ENCODE measurements at places on chromosomes 1 and 21.

DNA sequence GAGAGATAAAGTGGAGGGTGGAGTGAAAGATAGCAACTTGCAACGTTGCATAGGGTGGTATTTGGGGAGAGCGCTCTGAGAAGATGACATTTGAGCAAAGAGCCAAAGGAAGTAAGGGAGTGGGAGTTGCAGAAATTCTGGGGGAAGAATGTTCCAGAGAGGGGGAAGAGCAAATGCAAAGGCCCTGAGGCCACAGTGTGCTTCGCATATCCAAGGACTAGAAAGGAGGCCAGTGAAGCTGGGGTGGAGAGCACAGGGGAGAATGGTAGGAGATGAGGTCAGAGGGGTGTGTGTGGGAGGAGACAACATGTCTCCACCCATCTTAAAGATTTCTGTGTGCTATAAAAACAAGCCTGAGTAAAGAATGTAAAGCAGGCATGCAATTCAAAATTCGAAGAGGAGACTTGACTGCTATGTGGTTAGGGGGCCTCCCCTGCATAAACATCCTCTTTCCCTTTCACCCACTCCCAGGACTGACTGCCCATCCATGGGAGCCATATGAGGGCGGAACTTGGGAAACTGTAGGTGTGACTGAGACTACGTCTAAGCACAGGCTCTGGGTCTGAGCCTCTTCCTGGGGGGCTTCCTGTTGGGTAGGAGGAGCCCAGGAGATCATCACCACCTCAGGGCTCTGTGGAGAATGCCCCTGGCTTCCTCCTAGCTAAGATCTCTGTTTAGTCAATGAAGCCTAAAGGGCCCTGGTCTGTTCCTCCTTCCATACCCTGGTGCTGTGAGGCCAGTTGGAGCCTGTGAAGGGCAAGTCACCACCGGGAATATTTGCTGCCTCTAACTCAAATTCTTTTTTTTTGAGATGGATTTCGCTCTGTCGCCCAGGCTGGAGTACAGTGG is 2.9 kb upstream of the CLIC4 start:
- no peak for DNase-seq

DNA sequence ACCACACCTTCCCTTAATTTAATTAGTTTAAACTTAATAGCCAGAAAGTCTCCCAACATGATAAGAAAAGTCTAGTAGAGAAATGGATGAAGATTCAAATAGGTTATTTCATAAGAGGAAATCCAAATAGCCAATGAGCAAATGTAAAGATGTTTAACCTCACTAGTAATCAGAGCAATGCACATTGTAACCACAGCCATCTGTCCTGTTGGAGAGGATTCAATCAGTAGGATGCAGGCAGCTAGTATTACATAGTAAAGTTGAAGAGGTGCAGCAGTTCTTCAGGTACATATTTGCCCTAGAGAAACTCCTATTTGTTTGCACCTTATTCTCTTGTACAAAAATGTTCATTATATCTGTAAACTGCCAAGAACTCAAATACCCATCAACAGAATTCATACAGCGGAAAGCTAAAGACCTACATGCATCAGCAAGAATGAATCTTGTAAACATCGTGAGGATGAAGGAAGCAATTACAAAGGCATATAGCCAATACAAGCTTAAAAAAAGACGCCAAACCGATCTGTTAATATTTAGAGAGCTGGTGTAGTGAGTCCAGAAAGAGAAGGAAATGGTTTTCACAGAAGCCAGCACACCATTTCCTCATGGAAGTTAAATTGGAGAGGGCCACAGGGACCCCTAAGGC is 27.9 kb downstream of the DIP2A start:
- no peak for DNase-seq

- DNase-seq = no peak
These were observed 5.5 kb upstream of the DDR2 start for GRCh38 chr1:162626761-162627160.

DNA sequence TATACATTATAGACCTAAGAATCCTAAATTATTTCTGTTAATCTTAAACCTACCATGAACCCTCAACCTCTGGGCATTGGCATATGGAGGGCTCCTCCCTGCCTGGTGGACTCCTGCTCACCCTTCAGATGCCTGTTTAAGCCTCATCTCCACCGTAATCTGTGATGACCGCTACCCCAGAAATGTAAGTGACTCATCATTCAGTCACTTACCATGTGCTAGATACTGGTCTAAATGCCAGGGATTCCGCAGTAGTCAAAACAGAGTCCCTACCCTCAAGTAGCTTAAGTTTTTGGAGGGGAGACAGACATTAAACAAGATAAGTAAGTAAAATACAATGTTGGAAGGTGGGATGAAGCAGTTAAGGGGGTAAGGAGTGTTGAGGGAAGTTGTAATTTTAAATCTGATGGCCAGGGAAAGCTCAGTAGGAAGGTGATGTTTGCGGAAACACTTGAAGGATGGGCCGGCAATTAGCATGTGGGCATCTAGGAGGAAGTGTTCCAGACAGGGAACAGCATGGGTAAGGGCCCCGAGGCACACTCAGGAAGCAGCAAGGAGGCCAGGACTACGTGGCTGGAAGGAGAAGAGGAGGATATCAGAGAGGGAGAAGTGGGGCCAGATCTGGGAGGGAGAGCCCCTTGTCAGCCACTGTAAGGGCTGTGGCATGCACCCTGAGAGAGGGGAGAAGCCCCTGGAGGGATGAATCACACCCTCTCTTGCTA is 141.7 kb upstream of the HOOK1 start:
- no peak for DNase-seq

DNA sequence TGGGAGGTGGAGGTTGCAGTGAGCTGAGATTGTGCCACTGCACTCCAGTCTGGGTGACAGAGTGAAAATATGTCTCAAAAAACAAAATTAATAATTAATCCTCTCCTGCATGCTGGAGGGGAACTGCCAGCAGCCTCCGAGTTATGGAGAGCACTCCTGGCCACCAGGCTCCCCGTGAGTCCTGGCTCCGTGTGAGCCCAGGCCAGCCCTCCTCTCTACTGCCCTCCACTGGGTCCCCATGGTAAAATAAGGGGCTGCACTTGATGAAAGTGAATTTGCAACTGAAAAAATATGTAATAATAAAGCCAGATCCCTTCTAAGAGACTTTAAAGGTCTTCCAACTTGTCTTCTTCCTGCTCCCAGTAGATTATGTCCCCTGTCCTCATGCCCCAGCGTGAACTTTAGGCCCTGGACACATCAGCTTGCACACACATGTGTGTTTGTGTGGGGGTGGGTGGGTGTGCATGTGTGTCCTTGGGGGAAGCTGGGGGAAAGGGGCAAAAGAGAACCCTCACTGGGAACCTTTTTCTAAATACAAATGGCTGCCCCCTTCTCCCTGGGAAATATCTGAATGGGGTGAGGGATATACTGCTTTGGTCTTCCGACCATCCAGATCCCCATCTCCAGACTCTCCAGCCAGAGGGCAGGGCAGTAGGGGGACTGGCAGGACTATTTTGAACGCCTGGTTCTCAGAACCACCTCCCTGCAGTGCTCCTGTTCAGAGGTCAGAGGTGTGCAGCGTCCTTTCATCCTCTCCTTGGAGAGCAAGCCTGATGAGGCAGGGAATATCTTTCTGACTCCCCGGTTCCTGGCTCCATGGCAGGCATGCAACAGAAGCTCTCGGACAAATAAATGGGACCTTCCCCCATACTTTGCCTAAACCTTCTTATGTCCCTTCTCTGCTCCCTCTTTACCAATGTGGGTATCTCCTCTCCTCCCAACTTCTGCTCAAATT is 26.2 kb downstream of the NEK2 start:
- no peak for DNase-seq

GRCh38 chr21:38753114-38753513 is 52.6 kb upstream of the ETS2 start:
- DNase-seq = no peak

DNA sequence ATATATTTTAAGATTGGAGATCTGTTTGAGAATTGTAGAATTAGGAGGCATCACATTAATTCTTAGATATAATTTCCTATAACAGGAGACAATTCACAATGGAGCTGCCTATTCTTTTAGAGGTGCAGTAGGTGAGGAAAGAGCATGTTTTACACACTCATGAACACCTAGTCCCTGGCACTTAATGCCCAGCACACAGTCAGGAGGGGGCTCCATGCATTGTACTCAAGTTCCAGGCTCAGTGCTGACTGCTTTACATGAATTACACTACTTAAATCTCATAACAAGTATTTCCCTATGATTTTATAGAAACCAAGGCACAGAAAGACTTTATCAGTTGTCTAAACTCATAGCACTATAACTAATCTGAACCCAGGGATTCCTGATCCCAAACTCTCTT is 360 bp upstream of the GBP3 start:
- DNase-seq = no peak

DNA sequence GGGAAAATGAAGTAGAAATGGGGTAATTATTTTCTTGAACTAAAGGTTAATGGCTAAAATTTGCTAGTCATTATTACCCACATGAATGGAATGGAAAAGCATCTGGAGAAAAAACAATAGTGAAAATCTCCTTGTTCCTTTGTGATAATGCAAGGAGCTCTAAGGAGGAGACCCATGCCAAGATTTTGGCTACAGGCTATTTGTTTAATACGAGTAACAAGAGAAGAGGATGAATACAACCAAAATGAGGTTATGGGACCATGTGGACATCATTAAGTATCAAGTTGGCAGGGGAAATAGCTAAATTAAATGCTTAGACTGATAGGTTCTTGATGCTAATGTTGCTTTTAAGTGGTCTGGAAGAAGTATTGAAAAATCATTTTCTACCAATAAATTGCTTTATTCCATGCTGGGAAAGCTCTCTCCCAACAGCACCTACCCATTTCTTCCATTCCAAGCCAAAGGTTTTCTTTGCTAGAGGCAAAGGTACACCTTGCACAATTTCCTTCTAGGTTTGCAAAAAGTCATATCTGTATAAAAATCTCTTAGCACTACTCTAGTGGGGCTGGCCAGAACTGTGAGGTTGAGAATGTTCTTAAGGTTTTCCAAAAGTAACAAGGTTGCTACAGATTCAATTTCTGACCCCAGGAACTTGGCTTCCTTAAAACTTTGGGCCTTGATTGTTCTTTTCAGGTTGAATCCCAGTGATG is 100.2 kb downstream of the SMYD2 start:
- DNase-seq = no peak

Measured in stimulated activated CD8-positive, alpha-beta memory T cell treated with anti-CD3 and anti-CD28 coated beads, Interleukin-4, amount 100 ng/mL, for 4 hours (primary cell).